ENCODE measurements at places on chromosomes 6 and 20.
A peak's percentile ranks its signal among the peaks of the same experiment; 100 is the strongest.

DNA sequence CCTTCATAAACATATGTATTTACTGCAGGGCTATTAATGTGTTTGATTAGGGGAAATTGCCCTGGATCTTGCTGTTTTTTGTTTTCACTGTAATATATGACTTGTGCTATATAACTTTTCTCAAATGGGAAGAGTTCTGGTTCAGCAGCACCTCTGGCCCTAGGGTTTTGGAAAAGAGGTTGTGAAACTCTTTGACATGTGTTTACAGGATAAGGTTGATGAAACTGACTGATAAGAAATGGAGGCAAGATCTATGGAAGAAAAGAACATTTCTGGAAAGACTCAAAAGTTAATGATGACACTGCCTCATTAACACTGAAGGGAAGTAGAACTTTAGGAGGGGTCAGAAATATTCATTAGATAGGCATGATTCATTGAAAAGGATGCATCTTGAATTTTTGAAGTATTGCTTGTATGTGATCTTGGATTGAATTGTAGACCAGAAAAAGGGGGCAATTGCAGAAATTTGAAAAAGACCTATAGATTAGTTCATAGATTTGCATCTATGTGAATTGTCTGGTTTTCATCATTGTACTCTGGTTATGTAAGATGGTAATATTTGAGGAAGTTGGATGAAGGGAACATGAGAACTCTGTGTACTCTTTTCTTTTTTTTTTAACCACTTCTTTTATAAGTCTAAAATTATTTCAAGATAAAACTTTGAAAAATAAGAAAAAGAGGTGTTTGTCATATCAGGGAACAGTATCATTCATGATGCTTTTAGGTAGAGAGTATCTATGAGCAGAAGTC lies 54.0 kb downstream of the UTRN start:
- no peak for DNase-seq

DNA sequence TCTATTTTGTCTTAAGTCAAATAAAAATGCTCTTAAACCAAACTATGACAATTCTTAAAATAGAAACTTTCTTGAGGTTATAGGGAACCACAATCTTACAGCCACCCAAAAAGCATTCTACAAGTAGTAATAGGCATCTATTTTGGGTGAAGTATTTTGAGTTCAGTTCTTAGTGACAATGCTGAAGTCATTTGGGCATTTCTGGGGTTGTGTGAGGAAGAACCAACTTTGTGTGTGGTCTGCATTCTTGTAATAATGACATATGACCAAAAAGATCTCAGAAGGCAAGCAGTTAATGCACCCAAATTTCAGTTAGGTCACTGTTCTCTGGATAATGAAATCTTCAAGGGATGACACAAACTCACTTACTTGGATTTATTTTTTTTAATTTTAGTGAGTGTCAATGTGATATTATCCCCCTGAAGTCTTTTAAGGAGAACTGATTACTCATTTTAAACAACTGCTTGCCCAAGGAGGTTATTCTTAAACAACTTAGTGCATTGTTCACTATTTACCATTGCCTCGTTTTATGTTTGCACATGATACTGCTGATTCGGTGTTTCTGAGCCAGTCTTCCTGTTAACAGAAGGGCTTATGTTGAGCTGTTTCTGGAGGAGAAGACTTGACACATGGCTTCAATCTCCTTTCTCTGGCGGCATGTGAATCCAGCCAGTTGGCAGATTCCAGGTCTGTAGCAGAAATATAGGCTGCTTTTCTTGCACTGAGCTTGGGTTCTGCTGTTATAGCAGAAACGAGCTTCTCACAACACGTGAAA lies 618.9 kb downstream of the BCKDHB start:
- peak; percentile 27 for DNase-seq

- peak; percentile 24 for DNase-seq
These were observed 6.1 kb upstream of the RWDD1 start for GRCh38 chr6:116564921-116565872.

DNA sequence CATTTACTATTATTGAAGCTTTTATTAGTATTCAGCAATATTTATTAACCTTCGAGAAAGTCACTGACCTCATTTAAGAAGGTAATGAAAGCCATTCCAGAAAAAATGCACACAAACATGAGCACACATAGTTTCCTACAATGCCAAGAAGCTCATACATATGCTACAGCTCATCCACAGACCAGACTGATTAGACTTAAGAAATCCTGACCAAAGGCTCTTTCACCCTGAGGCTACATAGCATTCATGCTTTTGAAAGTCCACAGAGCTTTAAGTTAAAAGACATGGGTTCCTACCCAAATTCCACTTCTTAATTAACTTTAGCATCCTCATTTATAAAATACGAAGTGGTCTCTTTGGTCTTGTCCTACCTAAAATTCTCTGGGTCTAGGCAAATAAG lies 430.4 kb downstream of the TBC1D32 start:
- DNase-seq, result no peak

- no peak for DNase-seq
These were observed 36.7 kb upstream of the TMEM14A start for GRCh38 chr6:52634211-52634610.

DNA sequence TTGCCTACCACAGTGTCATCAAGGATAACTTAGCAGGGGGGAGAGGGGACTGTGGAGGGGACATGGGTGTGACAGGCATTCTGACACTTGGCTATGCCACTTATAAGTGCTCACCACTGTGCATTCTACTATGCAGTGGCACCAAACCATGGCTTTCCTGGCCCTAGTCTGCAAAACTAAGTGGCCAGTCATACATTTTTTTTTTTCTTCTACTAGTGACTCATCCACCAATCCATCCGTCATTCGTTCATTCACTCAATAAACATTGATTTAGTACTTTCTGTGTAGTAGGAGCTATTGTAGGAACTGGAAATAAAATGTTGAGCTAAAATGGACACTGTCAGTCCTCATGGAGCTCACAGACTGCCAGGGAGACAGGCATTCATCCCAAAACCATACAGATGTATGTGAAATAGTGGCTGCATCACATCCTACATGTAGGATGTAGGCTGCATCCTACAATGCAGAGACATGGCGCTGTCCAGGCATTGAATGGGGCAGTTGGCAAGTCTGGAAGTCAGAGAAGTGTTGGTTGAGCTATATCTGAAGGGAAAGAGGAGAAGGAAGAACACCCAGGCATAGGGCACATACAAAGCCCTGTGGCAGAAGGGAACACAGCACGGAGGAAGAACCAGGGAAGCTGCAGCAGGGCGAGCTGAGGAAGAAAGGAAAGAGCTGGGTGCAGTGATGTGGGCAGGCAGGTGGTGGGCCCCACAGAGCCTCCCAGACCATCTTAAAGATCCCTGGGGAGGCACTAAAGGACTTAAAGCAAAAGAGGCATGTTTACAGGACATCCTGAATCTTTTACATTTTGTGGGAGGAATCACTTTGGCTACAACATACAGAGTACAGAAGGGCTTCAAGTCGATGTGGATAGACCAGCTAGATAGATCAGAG lies 224.4 kb downstream of the UST start:
- peak; percentile 50 for DNase-seq
